ENCODE measurements at places on chromosomes 3 and 15.
A peak's percentile ranks its signal among the peaks of the same experiment; 100 is the strongest.

GRCh38 chr3:124963755-124964154 lies 29.2 kb upstream of the MUC13 start:
- no peak for DNase-seq

- no peak for DNase-seq
These were observed 88.8 kb downstream of the THBS1 start for GRCh38 chr15:39669661-39670060.

- no peak for DNase-seq
These were observed 98.1 kb upstream of the STRIT1 start for GRCh38 chr3:155391551-155391958.

DNA sequence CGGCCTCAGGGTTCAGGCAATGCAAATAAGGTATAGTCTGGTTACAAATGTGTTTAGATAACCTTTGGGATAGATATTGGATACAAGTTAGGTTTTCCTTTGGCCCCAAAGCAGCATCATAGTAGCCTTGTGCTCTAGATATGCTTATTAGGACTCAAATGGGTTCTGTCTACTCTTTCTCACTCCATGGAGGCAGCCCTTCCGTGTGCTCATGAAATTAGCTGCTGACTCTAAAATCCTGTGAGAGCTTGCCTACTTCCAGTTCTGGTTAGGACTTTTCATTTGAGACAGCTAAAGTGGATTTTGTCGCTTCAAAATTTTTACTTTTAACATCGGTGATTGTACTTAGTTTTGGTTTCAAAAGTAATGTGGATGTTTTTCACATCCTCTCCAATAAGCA lies 1.6 kb downstream of the CDV3 start:
- DNase-seq, result no peak

GRCh38 chr3:52721730-52722008 lies 15.8 kb downstream of the SPCS1 start:
- DNase-seq, result no peak

DNA sequence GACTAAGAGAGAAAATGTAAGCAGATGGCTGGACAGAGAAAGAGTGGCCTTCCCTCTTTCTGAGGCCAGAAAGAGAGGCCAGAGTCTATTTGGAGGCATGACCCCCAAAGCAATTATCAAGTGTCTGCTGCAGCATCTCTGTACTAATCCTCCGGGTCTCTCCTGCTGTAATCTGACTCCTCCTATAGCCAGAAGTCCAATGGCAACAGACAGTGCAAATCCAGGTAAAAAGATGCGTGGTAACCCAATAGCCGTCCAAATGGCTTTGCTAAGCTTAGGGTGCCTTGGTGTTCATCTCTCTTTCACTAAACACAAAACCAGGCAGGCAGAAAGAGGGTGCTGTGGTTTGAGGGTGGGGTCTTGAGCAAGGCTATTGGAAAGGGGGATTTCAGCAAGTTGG lies 91.6 kb downstream of the ADCY5 start:
- DNase-seq, result no peak

- no peak for DNase-seq
These were observed 119.5 kb downstream of the MYLK start for GRCh38 chr3:123764647-123765046.

DNA sequence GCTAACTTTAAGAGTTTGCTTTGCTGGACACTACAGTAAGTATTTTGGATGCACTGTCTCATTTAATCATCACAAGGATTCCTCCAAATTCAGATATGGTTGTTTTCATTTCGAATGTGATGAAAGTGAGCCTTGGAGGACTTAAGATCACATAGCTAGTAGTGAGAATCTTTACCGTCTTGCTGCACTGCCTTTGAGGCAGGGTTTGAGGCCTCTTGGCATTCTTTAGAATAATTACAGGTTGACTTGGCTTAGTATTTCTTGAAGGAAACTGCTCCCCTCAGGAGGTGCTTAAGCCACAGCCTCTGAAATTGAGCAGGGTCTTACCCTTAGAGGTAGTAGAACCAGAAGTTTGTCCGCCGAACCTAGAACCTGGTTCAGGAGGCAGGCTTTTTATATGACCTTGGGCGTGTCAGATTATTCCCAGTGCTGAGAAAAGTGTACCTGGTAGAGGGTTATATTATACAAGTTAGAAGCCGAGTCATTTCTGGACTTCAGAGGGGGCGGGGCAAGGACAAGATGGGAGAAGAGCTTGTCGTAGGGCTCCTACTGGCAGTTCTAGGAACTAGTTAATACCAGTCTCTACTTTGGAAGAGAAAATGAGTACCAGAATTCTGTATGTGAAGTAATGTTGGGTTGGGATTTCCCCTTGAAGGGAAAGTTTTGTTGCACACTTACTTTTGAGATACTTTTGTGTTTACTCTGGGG lies 1.1 kb downstream of the TFG start:
- DNase-seq, result no peak

DNA sequence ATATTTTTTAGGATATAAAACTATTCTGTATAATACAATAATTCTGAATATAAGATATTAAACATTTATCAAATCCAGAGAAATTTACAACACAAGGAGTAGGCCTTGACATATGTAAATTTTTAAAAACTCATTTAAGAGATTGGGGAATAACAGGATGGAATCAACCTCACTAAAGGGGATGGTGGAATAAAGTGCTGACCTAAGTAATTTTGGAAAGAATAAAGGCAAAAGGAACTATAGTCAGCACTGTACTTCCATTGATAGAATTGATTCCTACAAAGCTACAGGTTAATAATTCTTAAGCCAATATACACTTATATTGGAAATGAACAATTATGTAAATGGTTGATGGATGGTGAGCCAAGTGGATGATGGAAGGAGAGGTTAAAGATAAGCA lies 549.3 kb downstream of the TBL1XR1 start:
- no peak for DNase-seq

DNA sequence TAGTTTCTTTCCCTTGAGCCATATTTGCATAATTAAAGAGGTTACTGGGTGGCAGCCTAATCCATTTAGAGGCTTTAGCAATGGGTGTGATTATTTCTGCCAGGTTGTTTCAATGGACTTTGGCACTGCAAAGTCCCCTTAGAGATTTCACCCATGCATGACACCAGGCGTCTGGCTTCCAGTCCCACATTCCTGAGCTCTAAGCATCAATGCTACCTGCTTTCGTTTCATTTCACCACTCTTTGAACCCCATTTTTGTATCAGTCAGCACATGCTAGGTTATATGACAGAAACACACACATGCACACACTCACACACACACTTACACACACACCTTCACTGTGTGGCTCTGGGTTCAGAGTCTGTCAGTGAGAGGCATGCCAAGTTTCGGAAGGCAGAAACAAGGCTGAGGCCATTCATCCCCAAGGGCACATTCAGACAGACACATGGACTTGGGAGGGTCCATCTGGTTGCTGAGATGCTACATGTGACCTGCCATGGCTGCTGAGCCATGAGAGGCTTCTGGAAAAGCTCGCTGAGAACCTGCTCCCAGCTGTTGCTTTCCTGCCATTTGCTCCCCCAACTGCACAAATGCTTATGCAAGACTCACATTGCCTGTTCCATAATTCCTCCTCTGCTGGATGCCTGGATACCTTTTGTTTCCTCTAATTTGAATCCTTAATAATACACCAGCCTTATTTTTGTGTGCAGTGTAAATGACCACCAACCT lies 354.1 kb downstream of the GABRG3 start:
- DNase-seq, result no peak

DNA sequence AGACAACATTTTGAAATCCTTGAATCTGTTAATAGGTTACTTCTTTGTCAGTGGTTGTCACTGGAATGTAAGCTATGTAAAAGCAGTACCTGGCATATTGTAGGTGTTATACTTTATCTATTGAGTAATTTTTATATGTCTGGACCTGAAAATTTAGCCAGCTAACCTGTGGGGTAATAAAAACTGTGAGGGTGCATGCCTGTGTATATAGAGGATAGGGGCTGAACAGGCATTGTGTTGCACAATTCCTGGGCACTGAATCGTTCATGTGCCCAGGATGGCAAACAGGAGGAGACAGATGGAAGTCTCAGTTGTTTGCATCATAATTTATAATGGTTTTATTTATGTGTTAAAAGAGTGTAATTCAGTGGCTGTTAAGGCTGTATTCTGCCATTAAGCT lies 67.1 kb downstream of the ARMC8 start:
- no peak for DNase-seq

DNA sequence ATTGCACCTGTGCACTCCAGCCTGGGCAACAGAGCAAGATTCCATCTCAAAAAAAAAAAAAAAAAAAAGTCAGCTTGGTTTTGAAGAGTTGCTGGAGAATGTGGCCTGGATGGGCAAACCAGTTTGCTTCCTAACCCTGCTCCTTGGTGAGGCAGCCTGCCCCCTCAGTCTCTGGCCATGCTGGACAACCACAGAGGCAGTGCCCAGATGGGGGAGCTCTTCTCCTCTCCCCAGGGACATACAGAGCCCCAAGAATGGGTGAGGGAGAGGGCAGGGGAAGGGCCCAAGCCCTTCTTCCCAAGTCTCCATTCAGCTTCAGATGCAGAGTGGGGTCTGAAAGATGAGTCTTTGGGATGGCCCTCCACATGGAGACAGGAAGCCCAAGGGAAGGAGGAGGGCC lies 27.9 kb downstream of the CD276 start:
- no peak for DNase-seq

- no peak for DNase-seq
These were observed 245.4 kb downstream of the ULK4 start for GRCh38 chr3:41716471-41716870.

- no peak for DNase-seq
These were observed 455.7 kb downstream of the FOXP1 start for GRCh38 chr3:71127844-71128243.

DNA sequence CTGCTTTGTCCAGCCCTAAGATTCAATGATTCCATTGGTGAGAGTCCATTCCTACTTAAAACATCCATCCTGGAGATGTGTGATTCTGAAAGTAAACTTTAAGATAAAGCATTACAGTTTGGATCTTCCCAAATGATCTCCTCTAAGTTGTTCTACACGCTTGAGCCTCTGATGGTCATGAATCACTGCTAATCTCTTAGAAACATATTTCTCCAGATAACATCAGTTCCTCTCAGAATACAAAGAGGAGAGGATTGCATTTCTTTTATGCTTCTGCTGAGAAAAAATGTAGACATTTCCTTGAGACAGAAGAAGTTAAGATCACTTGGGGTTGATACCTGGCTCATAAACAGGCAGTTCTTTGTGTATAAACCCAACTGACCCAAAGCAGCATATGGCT lies 281.2 kb upstream of the DPH6 start:
- no peak for DNase-seq

- DNase-seq, result no peak
These were observed 18.2 kb downstream of the ATP1B3 start for GRCh38 chr3:141894524-141895176.

DNA sequence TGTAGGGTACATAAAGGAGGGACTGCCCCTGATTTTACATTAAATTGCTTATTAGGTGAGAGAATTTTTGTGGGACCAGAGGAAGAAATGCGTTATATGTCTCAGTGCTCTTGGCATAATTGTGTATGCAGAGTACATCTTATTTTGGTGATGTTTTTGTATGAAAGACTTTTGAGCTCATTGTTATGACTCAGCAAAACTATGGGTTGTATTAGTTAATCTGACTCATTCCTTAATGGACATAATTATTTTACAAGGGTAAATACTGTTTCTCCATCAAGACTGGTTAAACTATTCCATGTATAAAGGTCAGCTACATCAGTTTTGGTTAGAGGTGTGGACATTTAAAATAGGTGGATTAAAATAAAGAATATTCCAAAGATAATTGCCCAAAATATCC lies 156.8 kb downstream of the ALCAM start:
- no peak for DNase-seq

DNA sequence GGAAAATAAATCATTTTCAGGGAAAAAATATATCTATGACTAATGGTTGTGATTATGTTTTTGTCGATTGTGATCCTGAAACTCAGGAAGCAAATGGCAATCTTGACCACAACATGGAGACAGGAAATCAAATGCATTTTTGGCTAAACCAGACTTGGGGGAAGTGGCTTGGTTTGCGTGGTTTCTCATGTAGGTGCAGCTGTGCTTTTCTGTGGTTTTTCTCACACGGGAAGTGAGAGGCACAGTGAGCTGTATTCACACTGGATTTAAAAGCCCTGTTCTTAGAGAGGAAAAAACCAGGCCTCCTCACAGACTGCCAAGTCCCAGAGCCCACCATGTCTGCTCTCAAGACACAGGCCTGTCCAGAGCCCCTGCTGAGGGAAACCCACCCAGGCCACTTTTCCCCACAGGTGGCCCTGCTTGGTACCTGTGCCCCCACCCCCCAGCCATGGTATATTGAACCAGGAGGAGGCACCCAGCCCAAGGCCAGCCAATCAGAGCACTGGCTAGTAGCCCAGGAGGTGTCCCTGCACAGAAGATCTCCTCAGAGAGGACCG lies 46.1 kb downstream of the BTD start:
- DNase-seq, result no peak

GRCh38 chr15:45136378-45136764 lies 6.6 kb downstream of the DUOX1 start:
- DNase-seq, result no peak

- peak; percentile 54 for DNase-seq
These were observed 23.2 kb downstream of the LIPC start for GRCh38 chr15:58454950-58455401.

GRCh38 chr3:186962445-186962844 lies 32.1 kb downstream of the ST6GAL1 start:
- no peak for DNase-seq

- DNase-seq, result no peak
These were observed 82.8 kb downstream of the BCHE start for GRCh38 chr3:165754219-165755007.

GRCh38 chr15:64037116-64037515 lies 9.2 kb downstream of the DAPK2 start:
- DNase-seq, result no peak

DNA sequence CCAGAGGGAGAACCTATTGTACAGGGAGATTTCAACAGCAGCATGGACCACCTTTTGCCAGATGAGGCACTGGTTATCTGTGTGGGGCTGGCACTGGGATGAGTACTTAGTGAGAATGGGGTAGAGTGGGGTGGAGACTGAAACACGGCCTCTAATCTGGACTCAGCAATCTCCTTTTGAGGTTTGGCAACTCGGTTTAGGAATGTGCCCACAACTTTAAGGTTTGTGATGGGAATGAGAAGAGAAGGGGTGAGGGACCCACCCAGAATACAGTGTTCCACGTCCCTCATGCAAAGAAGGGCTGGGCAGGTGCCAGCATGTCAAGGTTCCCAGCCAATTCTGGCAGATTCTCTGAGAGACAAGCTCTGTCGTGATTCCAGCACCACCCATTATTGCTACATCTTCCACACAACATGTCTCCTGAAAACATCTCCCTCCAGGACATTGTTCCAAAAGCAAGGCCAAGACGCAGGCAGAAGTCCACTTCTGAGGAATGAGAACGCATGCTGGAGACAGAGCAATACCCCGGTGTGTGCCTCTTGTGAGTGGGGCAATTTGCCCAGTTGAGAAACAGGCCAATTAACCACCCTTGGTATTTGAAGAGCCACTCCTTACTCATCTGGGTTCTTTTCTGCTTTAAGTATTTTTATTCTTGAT lies 37.5 kb upstream of the CCR4 start:
- DNase-seq, result no peak

DNA sequence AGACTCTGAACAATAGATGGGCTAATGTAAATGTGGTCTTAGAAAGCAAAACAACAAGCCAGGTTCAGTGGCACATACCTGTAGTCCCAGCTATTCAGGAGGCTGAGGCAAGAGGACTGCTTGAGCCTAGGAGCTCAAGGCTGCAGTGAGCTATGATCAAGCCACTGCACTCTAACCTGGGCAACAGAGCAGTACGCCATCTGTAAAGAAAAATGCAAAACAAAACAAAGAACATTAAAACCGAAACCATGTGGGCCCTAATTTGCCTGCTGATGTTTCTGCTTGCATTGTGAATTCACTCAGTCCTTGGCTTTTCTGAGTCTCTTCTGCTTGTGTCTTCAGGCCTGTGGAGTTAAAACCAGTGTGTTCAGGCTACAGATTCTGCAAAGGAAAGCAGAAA lies 56.7 kb downstream of the CCNL1 start:
- no peak for DNase-seq

- DNase-seq, result no peak
These were observed 3.4 kb upstream of the SLC51B start for GRCh38 chr15:65041787-65042186.

All from NCI-H774 (cell line).